ENCODE measurements at places on chromosomes 1 and 21.

- peak; percentile 79 for DNase-seq
These were observed 683 bp upstream of the EFNA4 start for GRCh38 chr1:155062702-155063411.

DNA sequence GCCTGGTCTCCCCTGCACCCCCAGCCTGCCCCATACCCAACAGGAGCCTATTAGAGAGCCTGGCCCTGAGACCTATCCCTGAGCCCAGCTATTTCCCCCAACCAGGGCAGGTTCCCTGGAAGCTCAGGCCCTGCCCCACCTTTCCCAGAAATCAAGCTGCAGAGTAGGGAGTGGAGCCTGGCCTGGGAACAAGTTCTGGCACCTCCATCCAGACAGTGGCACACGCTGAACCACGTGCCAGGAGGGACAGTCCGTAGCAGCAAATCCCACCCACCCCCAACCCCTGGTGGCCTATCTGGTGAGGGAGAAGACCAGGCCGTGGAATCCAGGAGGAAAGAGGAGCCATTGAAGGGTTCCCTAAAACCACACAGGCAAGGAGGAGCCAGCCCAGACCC, 22.6 kb downstream of the TNNT2 start:
- no peak for DNase-seq

DNA sequence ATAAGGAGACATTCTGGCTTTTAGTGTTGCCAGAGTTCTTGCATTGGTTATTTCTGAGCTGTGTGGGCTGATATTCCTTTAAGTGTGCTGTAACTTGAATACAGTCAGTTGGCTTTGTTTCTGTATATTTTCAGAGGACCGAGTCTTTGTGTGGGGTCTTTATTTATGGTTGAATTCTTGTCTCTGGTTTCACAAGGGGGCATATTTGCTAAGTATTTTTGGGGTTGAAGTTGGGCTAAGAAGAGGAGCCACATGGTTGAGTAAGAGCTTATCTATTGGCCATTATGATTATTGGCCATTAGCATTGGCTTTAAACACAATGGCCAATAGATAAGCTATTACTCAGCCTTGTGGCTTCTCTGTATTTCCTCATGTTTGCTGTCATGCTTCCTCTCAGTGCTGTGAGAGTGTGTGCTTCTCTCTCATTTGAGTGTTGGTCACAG, 26.3 kb upstream of the PTGFR start:
- DNase-seq, result no peak

- no peak for DNase-seq
These were observed 229.1 kb upstream of the ZP4 start for GRCh38 chr1:238119861-238120260.

DNA sequence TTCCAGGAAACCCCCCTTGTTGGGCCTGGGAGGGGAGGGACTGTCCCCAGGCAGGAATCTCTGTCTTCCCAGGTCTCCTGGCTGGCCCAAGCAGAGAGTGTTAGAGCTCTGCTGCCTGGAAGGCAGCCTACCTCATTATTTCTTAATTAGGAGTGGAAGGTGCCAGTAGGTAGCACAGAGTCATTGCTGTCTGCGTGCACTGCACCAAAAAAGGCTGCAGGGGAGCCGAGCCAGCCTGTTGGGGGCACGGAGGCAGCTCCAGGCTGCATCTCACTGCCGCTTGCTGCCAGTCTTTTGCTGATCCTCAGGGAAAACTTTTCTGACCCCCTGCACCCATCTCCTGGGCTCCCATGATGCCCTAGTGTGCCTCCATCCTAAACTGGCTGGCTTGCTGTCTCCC, 58.1 kb downstream of the LRRN2 start:
- DNase-seq, result no peak

DNA sequence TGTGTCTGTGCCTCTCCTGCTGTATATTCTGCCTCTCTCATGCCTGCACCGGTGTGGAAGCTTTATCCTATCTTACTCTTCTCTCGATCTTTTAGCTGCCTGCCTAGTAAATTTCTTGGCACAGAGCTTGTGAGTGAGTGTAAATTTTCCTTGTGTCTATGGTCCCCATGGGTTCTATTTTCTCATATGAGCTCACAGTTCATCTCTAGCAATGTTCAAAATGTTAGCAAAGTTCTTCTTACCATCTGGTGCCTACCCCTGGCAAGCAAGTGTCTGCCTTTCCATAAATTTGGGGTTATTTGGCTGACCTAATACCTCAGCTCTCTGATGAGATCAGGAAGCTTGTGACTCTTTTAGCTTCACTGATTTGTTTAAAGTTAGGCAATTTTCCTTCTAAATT, 572.1 kb upstream of the BRINP3 start:
- no peak for DNase-seq

- DNase-seq, result no peak
These were observed 116.7 kb upstream of the CHRM3 start for GRCh38 chr1:239269706-239270105.

- no peak for DNase-seq
These were observed 70.0 kb upstream of the NFIA start for GRCh38 chr1:61012341-61012761.

DNA sequence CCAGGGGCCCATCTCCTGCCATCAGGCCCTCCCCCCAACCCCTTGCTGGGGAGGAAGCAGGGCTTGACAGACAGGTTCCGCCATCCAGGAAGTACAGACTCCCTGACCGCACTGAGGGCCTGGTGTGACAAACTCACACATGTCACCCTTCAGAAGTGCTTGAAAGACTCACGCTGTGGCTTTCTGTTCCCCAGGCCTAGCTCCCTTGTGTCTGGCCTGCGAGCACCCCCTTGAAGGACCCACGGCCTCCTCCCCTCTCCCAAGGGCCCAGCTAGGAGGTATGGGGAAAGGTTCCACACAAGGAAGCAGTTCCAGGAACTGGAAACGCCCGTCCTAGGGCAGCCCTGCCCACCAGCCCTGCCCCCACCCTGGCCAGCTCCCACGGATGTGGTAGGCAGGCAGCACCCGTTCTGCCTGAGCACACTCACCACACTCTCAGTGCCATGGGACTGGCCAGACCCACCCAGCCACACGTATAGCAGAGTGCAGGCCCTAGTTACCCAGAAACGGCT, 26.7 kb downstream of the SLC2A1 start:
- DNase-seq, result peak; percentile 85

DNA sequence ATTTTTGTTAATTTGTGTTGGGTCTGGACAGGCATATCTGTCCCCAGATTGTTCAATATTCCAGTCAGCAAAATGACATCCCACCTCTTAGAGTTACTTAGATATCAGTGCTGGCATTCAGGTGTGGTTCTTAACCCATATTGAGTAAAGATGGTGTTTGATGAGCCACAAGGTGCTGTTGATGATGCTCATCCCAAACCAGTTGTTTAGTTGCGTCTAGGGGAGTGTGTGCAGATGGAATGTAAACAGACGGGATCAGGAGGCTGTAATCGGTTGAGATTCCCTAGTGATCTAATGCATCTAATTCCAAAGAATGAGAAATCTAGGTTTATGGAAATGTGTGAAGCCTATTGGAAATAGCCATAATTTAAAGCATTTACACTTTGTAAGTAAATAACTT, 1.1 kb downstream of the HOOK1 start:
- DNase-seq, result no peak

DNA sequence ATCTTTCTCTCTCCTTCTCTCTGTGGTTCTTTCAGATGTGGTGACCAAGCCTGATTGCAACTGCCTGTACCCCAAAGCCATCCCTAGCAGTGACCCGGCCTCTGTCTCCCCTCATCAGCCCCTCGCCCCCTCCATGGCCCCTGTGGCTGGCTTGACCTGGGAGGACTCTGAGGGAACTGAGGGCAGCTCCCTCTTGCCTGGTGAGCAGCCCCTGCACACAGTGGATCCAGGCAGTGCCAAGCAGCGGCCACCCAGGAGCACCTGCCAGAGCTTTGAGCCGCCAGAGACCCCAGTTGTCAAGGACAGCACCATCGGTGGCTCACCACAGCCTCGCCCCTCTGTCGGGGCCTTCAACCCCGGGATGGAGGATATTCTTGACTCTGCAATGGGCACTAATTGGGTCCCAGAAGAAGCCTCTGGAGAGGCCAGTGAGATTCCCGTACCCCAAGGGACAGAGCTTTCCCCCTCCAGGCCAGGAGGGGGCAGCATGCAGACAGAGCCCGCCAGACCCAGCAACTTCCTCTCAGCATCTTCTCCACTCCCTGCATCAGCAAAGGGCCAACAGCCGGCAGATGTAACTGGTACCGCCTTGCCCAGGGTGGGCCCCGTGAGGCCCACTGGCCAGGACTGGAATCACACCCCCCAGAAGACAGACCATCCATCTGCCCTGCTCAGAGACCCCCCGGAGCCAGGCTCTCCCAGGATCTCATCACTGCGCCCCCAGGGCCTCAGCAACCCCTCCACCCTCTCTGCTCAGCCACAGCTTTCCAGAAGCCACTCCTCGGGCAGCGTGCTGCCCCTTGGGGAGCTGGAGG, 12.7 kb downstream of the CSF1 start:
- DNase-seq, result no peak

DNA sequence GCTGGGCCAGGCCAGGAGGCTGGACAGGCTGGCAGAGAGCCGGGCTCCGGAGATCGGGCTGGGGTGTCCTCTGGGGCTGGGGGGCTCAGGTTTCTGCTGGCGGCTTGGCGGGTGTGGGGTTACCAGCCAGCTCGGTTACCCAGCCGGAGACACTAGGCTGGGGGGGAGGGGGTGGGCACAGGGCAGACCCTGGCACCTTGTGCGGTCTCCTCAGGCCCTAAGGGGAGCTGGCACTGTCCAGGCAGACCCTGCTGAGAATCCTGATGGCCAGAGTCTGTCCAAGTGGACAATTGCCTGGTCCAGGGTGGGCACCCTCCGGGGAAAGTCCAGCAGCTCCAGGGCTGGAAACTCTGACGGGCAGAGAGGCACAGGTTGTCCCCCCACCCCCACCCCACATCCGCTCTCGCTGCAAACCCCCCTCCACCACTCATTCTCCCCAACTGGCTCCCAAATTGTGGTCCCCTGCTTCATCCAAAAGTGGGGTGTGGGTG, 6.7 kb downstream of the ZBTB7B start:
- peak; percentile 14 for DNase-seq

DNA sequence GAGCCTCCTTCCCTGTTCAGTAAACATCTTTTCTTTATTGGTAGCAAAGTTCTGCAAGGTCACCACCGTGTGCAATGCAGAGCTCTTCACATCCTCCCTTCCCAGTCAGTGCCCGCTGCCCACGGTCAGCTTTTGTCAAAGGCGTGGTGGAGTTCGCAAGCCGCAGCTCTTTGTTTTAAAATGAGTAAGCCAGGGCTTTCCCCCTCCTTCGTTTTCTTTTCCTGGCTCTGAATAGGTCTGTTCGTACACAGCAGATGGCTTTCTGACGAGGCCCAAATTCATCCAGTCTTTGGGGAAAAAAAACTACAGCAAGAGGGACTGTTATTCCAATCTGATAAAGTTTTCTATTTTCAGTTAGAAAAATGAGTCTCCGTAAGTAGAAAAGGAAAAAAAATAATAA, 153.2 kb downstream of the LRIG2 start:
- DNase-seq, result no peak

- no peak for DNase-seq
These were observed 217.6 kb downstream of the TRABD2B start for GRCh38 chr1:47779613-47780012.

GRCh38 chr1:14561014-14561693, 37.3 kb upstream of the KAZN start:
- DNase-seq, result no peak

- no peak for DNase-seq
These were observed 15.2 kb downstream of the RGS4 start for GRCh38 chr1:163084330-163084729.

DNA sequence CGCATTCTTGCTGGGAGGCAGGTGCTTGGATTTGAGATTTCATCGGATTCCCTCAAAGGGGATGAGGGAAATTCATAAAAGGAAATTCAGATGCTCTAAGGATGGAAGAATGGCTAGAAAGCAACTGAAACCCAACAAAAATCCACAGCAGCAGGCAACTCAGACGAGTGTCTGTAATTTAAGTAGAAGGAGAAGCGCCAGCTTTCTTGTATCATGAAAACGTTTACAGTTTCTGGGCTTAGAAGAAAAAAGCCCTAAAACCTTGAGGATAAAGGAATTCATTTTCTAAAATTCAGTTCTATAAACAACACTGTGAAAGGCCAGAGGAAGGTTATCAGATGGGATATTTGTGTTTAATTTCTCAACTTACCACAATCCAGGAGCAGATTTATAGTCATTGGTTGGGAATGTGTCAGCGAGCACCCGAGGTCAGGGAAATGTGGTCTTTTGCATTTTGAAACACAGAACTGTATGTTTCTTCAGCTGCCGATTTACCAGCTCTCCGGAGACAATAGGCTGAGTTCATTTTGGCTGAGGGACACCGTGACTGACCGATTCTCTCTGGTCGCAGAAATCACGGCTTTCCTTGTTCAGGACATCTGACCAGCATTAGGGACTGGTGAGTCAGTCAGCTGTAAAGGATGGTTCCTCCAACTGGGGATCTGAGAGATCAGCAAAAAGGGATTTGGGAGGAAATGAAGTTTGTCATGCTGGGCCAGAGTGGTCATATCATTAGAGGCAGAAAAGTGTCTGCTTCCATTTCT, 111.6 kb upstream of the ERRFI1 start:
- no peak for DNase-seq

DNA sequence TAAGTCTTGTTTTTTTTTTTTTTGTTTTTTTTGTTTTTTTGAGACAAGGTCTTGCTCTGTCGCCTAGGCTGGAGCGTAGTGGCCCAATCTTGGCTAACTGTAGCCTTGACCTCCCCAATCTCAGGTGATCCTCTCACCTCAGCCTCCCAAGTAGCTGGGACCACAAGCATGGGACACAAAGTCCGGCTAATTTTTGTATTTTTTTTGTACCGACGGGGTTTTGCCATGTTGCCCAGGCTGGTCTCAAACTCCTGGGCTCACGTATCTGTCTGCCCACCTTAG, 6.1 kb downstream of the LCK start:
- DNase-seq, result no peak

DNA sequence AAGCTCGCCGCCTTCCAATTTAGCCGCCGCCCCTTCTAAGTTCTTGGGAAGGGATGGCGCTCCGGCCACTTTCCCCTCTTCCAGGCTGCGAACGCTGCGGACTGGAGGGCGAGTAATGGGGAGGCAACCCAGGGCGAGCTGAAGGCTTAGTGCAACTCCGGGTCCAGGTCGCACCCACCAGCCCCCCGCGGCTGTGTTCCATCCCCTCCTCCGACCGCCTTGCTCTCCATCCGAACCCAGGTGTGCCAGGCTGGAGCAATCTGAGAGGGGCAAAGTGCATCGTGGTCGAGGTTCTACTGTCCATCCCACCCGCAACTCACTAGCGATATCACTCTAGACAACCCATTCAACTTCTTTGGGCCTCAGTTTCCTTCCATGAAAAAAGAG, 13.4 kb downstream of the PAX7 start:
- no peak for DNase-seq

DNA sequence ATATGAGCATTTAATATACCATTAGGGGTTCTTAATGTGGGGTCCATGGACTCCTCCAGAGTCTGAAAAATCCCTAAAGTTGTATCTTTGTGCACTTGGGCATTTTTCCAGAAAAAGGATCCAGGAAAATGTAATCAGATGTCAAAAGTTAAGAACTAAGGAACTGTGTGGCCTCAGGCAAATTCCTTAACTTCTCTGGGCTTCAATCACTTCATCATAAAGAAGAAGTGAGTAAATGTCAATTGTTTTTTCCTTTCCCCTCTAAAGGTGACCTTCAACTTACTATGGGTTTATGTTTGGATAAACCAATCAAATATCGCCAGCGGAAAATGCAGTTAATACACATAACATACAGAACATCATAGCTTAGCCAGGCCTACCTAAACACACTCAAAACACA, 2.5 kb downstream of the MAD2L2 start:
- no peak for DNase-seq

- DNase-seq, result no peak
These were observed 15.6 kb downstream of the SERBP1 start for GRCh38 chr1:67414574-67414973.

GRCh38 chr1:156423422-156424352, 54.7 kb downstream of the RHBG start:
- DNase-seq, result no peak

- peak; percentile 53 for DNase-seq
These were observed 35.7 kb upstream of the MTR start for GRCh38 chr1:236759252-236759859.

All from CD4-positive, alpha-beta T cell treated with Interleukin-17A for 1 hour (primary cell).